Activated CD4-positive, alpha-beta T cell treated with anti-CD3 and anti-CD28 coated beads, Interleukin-2, amount 10 ng/mL, durations not matched to agents 7 days and 5 days (primary cell): ENCODE measurements at places on chromosomes 1 and 21. TPM values are rescaled to one million over a fixed set of nuclear protein-coding genes. Genes with fewer than 3 reads are reported as not detected.

GRCh38 chr1:222905151-222905550, 90.3 kb downstream of the DISP1 start:
- H3K27me3 ChIP-seq = no peaks in the 10 kb centered on the region
- H3K4me1 ChIP-seq = no peaks in the 10 kb centered on the region
- H3K4me3 ChIP-seq = no peak overlapping the region
- no peaks in the 10 kb centered on the region for H3K36me3 ChIP-seq

DNA sequence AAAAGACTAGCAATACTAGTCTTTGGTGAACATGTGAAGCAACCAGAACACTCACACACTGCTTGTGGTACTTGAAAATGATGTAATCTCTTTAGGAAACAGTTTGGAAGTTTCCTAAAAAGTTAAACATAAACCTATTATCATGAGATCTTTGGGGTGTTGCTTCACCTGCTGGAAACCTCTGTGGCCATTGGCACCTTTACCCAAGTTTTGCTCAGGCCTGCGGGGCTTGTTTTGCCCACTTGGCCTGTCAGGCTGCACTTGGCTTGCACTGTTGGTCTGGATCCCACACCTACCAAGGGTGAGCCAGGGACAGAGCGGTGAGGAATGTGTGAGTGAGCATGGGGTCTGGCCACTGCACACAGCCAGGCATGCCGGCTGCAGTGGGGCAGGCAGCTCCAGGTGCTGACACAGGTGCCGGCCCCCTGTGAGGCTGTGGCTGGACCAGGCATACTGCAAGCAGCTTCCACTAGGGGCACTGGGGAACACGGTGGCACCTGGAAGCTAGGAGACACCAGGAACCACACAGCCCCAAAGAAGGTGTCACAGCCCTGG, 14.4 kb upstream of the FNBP1L start:
- H3K36me3 ChIP-seq = no peaks in the 10 kb centered on the region
- peaks cover 16% of the 10 kb centered on the region for H3K27me3 ChIP-seq
- H3K27ac ChIP-seq = no peak overlapping the region
- H3K4me1 ChIP-seq = no peaks in the 10 kb centered on the region
- no peak overlapping the region for H3K4me3 ChIP-seq

- DNase-seq = no peak
- peaks cover 5% of the 10 kb centered on the region for H3K4me1 ChIP-seq
- H3K27me3 ChIP-seq = peaks cover 63% of the 10 kb centered on the region
- H3K4me3 ChIP-seq = peak overlapping the region; percentile 34
Measured at GRCh38 chr1:38804062-38804886, 55.3 kb downstream of the RRAGC start.

DNA sequence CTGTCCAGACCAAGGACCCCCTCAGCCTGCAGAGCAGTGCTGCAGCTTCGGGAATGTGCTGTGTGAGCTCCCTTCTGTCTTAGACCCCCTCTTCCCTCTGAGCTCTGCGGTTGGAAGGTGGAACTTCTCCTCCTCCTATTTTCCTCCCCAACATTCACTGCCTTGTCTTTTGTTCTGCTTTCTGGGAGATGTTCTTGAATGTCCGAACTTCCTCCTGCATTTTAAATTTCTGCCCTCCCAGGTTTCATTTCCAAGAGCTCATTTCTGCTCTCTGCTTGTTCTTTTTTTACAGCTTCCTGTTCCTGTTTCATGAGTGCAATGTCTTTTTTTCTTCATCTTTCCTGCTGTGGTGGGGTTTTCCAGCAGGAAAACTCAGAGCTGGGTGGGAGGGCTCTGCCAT, 29.3 kb downstream of the RRP1 start:
- peaks cover 5% of the 10 kb centered on the region for H3K36me3 ChIP-seq
- H3K27me3 ChIP-seq = no peaks in the 10 kb centered on the region
- peak overlapping the region; percentile 6 for H3K27ac ChIP-seq
- H3K4me1 ChIP-seq = peaks cover 7% of the 10 kb centered on the region
- no peak for DNase-seq
- no peak overlapping the region for H3K4me3 ChIP-seq

- no peak for DNase-seq
- no peaks in the 10 kb centered on the region for H3K27me3 ChIP-seq
- peaks cover 4% of the 10 kb centered on the region for H3K4me1 ChIP-seq
- peaks cover 16% of the 10 kb centered on the region for H3K36me3 ChIP-seq
- no peak overlapping the region for H3K27ac ChIP-seq
- no peak overlapping the region for H3K4me3 ChIP-seq
Measured at GRCh38 chr21:37521658-37522057, 155.1 kb downstream of the DYRK1A start.

GRCh38 chr1:168806952-168807351, 77.9 kb upstream of the DPT start:
- H3K4me1 ChIP-seq = no peaks in the 10 kb centered on the region
- H3K36me3 ChIP-seq = no peaks in the 10 kb centered on the region
- no peak overlapping the region for H3K4me3 ChIP-seq
- H3K27ac ChIP-seq = no peak overlapping the region
- no peak for DNase-seq

- no peak for DNase-seq
- H3K27ac ChIP-seq = no peak overlapping the region
- no peaks in the 10 kb centered on the region for H3K27me3 ChIP-seq
- H3K36me3 ChIP-seq = peaks cover 31% of the 10 kb centered on the region
- H3K4me1 ChIP-seq = no peaks in the 10 kb centered on the region
Measured at GRCh38 chr1:45507195-45507594, 7.1 kb downstream of the MMACHC start.

DNA sequence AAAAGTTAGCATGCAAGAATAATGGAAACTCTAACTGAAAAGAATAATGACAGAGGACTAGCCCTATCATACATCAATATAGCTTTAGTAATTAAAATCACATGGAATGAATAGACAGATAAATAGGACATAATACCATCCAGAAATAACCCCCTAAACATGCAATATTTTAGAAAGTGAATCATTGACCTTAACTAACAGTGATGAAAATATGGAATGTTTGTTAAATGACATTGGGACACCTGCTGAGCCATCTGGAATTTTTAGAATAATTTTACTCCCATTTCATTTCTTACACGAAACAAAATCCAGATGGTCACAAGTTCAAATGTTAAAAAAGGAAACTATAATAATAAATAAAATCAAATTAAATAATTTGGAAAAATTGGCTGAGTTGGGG, 53.1 kb upstream of the FMO3 start:
- no peaks in the 10 kb centered on the region for H3K4me1 ChIP-seq
- H3K27ac ChIP-seq = no peak overlapping the region
- H3K4me3 ChIP-seq = no peak overlapping the region
- no peak for DNase-seq

- H3K27ac ChIP-seq = no peak overlapping the region
- H3K36me3 ChIP-seq = peaks cover 13% of the 10 kb centered on the region
- H3K4me1 ChIP-seq = peaks cover 8% of the 10 kb centered on the region
Measured at GRCh38 chr1:12521096-12521495, 96.9 kb downstream of the DHRS3 start.

DNA sequence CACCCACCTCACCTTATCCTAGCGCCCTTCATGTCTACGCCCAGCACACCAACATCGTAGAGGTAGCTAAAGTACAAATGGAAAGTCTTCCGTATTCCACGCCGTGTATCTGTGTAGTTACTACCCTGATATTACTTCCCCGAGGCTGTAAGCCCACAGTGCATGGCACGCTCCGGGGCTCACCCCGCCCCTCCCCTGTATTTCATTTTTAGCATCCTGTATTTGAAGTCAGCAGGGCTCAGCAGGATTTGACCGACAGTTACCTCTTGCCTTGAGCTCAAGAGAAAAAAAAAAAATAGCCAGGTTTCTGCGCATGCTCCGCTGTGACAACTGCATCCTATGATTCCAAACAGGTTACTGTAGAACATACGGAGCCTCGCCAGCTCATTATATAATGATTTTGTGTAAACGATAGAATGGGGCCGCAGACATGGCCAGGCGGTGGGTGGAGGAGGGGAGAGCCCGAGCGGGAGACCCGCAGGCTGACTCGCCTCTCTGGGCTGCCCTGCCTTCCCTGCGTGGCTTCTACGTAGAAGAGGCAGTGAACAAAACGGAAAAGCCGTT, 1.3 kb downstream of the ABCG1 start:
- peak overlapping the region; percentile 81 for H3K4me3 ChIP-seq
- no peaks in the 10 kb centered on the region for H3K27me3 ChIP-seq
- peak; percentile 85 for DNase-seq
- peak overlapping the region; percentile 89 for H3K27ac ChIP-seq

GRCh38 chr21:32712641-32713040, 15.2 kb downstream of the SYNJ1 start:
- H3K27ac ChIP-seq = no peak overlapping the region
- no peak overlapping the region for H3K4me3 ChIP-seq
- H3K27me3 ChIP-seq = no peaks in the 10 kb centered on the region
- peaks cover 19% of the 10 kb centered on the region for H3K4me1 ChIP-seq
- no peak for DNase-seq

GRCh38 chr1:233182587-233182986, 112.9 kb downstream of the PCNX2 start:
- no peak overlapping the region for H3K4me3 ChIP-seq
- H3K4me1 ChIP-seq = peaks cover 17% of the 10 kb centered on the region
- no peaks in the 10 kb centered on the region for H3K27me3 ChIP-seq

DNA sequence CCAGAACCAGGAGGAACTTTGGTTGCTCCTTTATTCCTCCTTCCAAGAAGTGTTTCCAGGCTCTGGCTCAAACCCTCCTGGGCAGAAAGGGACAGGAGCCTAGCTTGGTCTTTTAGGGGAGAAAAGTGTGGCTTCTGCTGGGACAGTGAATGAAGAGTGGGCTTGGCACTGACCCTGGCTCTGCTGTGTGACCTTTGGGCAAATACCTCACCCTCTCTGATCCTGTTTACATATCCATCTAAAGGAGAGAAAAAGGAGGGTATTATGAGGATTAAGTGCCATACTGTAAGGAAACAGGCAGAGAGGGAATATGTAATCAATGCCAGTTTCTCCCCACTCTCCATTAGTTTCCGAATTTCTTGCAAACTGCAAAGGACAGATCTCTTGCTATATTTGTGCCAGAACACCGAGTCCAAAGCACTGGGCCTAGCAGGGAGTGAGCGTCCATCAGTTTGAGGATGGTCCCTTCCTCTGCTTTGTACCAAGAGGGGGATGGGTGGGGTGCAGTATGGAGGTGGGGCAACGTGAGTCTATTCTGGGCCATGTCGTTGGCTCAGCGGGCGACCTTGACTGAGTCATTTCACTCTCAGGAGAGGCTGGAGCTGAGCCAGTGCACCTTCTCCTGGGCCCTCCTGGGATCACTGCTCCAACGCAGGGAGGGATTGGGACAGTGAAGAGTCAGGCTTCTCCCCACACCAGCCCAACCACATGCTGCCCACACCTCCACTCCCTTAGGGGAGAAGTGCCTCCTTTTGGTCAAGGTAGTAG, 38.4 kb downstream of the IGSF21 start:
- no peak for DNase-seq
- H3K27ac ChIP-seq = no peak overlapping the region
- H3K4me1 ChIP-seq = no peaks in the 10 kb centered on the region
- no peaks in the 10 kb centered on the region for H3K27me3 ChIP-seq
- no peaks in the 10 kb centered on the region for H3K36me3 ChIP-seq

DNA sequence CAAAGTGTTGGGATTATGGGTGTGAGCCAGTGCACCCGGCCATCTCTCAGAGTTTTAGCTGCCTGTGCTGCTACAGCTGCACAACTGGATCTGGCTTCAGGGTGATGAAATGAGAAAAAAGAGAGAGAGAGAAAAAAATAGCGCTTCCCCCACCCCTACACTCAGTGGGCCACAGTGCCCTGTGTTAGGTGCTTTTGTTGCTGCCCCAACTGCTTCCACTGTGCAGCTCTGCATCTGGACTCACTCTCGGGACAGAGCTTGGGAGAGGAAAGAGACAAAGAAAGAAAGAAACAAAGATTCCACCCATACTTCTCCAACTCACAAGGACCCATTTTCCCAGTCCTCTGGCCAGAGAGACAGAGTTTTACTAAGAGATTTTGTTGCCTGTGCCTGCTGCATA, 50.4 kb downstream of the INAVA start:
- no peak for DNase-seq
- H3K27ac ChIP-seq = no peak overlapping the region
- peaks cover 2% of the 10 kb centered on the region for H3K36me3 ChIP-seq
- no peaks in the 10 kb centered on the region for H3K4me1 ChIP-seq

GRCh38 chr1:181038399-181038873, 4.7 kb downstream of the MR1 start:
- H3K4me1 ChIP-seq = peaks cover 75% of the 10 kb centered on the region
- peaks cover 50% of the 10 kb centered on the region for H3K36me3 ChIP-seq
- no peaks in the 10 kb centered on the region for H3K27me3 ChIP-seq
- no peak overlapping the region for H3K4me3 ChIP-seq
- peak; percentile 72 for DNase-seq

DNA sequence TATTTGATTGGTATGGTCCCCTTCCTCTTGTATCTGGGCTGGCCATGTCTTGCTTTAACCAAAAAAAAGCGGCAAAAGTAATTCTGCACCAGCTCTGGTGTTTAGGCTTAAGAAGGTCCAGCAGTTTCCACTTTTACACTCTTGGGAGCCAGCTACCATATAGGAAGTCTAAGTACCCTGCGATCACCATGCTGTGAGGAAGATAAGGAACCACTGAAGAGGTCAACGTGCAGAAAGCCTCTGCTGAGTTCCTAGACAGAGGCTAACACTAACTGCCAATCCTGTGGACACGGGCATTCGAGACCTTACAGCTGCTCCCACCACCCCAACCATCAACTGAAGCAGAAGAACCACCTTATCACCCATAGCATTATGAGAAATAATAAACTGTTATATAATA, 331.4 kb downstream of the VAV3 start:
- no peak overlapping the region for H3K27ac ChIP-seq
- H3K4me3 ChIP-seq = no peak overlapping the region
- no peaks in the 10 kb centered on the region for H3K36me3 ChIP-seq
- H3K4me1 ChIP-seq = no peaks in the 10 kb centered on the region

GRCh38 chr1:184866991-184867788, 107.1 kb downstream of the NIBAN1 start:
- peaks cover 53% of the 10 kb centered on the region for H3K4me1 ChIP-seq
- no peaks in the 10 kb centered on the region for H3K27me3 ChIP-seq
- peak overlapping the region; percentile 20 for H3K4me3 ChIP-seq

DNA sequence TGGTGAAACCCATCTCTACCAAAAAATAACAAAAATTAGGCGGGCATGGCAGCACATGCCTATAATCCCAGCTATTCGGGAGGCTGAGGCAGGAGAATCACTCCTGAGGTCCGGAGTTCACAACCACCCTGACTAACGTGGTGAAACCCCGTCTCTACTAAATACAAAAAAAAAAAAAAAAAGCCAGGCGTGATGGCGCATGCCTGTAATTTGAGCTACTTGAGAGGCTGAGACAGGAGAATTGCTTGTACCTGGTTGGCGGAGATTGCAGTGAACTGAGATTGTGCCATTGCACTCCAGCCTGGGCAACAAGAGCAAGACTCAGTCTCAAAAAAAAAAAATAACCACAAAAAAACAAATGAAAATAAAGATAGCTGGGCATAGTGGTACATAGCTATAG, 42.3 kb downstream of the CC2D1B start:
- no peak for DNase-seq
- H3K27me3 ChIP-seq = no peaks in the 10 kb centered on the region
- no peak overlapping the region for H3K4me3 ChIP-seq
- no peak overlapping the region for H3K27ac ChIP-seq
- H3K4me1 ChIP-seq = no peaks in the 10 kb centered on the region

The C1orf185 gene
- total RNA-seq = not detected

The TMEM61 gene
- not detected for total RNA-seq

The C2CD4D gene
- total RNA-seq = 1.1 TPM

The INKA2 gene
- total RNA-seq = 4.2 TPM

The SLC2A5 gene
- not detected for total RNA-seq

The NGF gene
- not detected for total RNA-seq

The GBP7 gene
- not detected for total RNA-seq

The LDLRAD1 gene
- total RNA-seq = not detected

The GSTM1 gene
- total RNA-seq = 77.2 TPM

The IRF6 gene
- total RNA-seq = not detected

The RAVER2 gene
- total RNA-seq = 1.7 TPM
